ENCODE measurements at places on chromosomes 7 and 10.
A peak's percentile ranks its signal among the peaks of the same experiment; 100 is the strongest.

- peak; percentile 99 for DNase-seq
These were observed 139.3 kb upstream of the KLF6 start for GRCh38 chr10:3924344-3924743.

- peak; percentile 78 for DNase-seq
These were observed 5.5 kb downstream of the ANXA11 start for GRCh38 chr10:80199828-80200227.

GRCh38 chr10:43214071-43214955, 52.6 kb downstream of the RASGEF1A start:
- DNase-seq = peak; percentile 19

DNA sequence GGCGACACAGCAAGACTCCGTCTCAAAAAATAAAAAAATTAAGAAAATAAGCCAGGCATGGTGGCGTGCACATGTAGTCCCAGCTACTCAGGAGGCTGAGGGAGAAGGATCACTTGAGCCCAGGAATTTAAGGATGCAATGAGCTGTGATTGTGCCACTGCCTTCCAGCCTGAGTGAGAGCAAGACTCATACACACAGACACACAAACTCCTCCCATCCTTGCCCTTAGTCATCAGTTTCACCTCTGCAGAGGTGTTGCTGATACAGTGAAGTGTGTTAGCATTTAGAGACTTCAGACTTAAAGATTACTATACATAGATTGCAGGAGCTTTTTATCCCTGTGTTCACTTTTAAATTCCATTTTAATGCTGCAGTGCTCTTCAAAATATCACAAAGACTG, 5.5 kb upstream of the H2AZ2 start:
- DNase-seq = peak; percentile 86

GRCh38 chr10:132453470-132453861, 56.5 kb downstream of the PWWP2B start:
- DNase-seq = no peak

DNA sequence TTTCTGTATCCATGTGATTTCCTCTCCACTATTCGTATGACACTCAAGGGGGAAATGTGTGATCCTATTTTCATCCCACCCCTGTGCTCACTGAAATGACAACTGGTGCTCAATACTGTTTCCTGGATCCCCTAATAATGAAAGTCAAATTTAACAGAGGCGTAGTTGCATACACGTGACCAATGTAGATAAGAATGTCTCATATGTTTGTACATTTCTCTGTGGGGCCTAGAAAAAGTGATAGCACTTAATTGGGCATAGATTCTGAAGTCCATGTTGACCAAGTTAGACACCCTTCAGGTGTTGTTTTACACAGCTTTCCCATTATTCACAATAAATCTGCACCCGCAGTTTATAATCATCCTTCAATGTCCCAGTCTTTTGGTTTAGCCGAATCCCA, 59.1 kb downstream of the JAZF1 start:
- no peak for DNase-seq

DNA sequence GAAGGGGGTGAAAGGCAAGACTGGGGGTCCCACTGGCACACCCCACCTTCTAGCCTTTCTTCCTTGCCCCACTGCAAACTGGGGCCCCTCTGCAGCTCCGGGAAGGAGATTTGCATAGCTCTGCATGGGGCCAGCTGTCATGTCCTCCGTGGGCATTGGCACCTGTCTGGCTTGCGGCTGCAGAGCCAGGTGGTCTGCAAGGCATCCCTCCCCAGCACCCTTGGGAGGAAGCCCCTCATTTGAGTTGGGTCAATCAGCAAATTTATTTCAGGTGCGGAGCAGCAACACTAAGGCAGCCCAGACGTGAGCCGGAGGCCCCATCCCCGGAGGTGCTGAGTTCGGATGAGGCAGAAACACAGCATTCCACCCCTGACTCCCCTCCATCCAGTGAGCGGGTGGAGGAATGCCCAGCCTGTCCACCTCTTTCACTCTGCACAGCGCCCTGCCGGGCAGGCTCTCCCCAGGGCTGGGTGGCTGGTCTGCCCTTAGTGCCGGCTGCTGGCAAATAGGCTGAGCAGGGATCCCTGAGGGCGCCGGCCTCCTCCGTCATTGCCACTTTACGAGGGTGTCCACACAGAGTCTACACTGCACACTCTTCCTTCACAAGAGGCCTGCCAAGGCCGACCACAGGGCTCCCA, 143.2 kb downstream of the TCERG1L start:
- DNase-seq = no peak
